ENCODE measurements at places on chromosomes 5 and 9.

DNA sequence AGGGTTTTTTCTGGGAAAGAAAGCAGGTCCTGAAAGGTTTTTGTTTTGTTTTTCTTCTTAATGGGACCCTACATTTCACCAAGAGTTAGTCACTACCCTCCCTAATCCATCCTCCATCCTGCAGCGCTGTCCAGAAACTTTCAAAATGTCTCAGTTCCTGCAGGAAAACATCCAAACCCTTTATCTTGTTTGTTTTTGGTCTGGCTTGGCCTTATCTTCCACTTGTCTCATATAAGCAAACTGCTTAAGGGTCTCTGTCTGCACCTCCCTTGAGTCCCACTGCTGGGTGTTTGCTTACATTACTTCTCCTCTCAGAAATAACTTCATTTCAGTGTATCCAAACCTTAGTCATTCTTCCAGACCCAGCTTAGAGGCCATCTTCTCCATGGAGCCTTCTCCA lies 11.0 kb upstream of the TRAF1 start:
- DNase-seq, result no peak

- DNase-seq, result no peak
Measured at GRCh38 chr5:65364907-65365306, 116.8 kb downstream of the ADAMTS6 start.

DNA sequence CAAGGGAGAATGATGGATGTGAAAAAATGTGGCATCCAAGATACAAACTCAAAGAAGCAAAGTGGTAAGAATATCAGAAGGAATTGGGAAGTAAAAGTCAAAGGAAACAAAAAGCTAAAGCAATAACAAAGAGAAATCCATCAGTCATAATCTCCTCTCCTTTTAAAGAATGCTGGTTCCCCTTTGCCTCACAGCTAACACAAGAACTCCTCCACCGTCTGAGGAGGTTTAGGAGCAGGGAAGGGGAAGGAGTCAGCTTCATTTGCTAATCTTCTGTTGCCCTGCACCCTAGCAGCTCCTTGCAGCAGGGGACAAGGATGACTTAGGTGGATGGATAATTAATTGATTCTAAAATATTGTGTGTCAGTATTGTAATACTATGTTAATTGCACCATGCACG lies 16.4 kb downstream of the CD274 start:
- DNase-seq, result no peak

DNA sequence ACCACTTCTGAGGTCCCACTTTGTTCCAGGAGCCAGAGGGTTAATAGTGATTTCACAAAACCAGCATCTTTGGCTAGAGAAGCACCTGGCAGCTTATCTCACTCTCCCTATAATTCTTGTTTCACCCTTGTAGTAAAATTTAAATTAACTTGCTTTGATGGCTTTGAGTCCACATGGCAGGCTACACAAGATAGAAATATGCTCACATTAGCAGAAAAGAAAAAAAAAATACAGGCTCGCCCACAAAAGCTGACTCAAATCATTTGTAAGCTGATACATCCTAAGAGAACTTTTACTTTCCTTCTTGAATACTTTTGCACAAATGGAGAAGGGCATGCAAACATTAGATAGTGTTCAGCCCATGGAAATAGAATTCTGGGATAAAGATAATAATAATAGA lies 36.2 kb downstream of the TNFSF15 start:
- no peak for DNase-seq

- peak; percentile 63 for DNase-seq
Measured at GRCh38 chr9:125700791-125701190, 6.2 kb downstream of the MAPKAP1 start.

DNA sequence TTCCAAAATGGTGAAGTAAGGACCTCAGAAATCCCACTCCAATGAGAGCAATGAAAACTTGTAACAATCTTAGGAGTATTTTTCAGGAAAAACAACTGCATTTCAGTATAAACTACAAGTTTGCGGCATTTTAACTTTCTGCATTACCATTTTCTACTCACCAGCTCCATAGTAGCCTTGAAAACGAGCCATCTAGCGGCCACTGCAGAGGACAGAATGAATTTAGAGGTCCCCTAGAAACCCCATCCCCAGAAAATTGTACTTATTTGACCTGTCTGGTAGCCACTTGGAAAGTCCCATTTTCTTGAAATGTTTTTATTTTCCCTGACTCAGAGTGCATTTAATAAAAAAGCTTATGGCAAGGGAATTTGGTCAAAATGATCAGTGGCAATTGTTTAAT lies 205.4 kb upstream of the ITGA1 start:
- no peak for DNase-seq

DNA sequence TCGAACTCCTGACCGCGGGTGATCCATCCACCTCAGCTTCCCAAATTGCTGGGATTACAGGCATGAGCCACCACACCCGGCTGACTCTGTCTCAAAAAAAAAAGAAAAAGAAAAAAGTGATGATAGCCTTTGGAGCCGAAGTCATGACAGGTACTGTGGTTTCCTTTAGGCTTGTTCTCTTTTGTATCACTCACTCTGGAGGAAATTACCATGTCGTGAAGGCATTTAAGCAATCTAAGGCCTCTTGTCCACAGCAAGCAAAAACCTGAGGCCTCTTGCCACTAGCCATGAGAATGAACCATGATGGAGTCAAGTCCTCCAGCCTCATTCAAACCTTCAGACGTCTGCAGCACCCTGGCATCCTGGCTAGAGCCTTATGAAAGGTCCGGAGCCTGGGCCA lies 286.1 kb downstream of the RAB3C start:
- DNase-seq, result no peak

GRCh38 chr5:180284149-180284548 lies 7.7 kb downstream of the MAPK9 start:
- DNase-seq, result no peak

DNA sequence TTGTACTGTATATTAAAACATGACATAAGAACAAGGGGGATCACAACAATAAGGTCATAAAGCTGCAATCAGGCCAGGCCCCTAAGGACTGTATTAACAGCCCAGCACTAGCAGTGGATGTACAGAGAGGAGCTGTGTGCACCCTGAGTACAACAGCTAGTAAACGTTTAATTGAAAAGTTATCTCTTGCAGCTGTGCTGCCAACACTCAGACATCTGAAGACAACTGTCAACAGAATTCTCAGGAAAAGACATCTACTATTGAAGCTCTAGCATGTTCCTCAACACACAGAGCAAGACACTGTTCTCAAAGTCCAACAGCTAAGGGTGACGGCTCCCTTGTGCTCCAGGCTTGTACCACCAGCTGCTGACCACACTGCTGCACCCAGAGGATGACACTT lies 199.6 kb downstream of the DCP2 start:
- DNase-seq, result no peak

DNA sequence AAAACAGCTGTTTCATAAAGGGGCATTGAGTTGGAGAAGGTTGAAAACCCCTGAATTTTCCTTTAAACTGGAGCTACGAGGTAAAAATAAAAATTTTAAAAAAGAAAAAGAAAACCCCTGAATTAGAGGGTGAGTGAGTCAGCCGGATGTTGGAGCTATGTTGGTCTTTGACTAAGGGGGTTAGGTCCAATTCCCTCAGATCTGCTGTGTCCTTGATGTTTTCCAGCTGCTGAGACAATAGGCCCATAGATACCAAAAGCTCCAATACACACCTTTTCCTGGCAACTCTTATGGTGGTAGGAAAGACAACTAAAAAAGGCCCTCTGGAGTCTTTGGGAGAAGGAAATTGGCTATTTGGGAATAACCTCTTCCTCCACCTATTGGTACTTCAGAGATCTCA lies 79.4 kb upstream of the SAP30L start:
- DNase-seq, result no peak
